ENCODE measurements at places on chromosomes 2 and 18. TPM values are rescaled to one million over a fixed set of nuclear protein-coding genes. Genes with fewer than 3 reads are reported as not detected.

The SERPINB11 gene
- not detected for total RNA-seq

The PLB1 gene
- 0.77 TPM for total RNA-seq

The NEU2 gene
- total RNA-seq = not detected

The LYPD6B gene
- total RNA-seq = 12.8 TPM

The SGPP2 gene
- not detected for total RNA-seq

The KRTCAP3 gene
- total RNA-seq = 25.9 TPM

GRCh38 chr2:158616480-158617000 is 159.8 kb downstream of the PKP4 start:
- no peak for DNase-seq

GRCh38 chr2:112706170-112706664 is 14.6 kb upstream of the NT5DC4 start:
- no peak for DNase-seq

DNA sequence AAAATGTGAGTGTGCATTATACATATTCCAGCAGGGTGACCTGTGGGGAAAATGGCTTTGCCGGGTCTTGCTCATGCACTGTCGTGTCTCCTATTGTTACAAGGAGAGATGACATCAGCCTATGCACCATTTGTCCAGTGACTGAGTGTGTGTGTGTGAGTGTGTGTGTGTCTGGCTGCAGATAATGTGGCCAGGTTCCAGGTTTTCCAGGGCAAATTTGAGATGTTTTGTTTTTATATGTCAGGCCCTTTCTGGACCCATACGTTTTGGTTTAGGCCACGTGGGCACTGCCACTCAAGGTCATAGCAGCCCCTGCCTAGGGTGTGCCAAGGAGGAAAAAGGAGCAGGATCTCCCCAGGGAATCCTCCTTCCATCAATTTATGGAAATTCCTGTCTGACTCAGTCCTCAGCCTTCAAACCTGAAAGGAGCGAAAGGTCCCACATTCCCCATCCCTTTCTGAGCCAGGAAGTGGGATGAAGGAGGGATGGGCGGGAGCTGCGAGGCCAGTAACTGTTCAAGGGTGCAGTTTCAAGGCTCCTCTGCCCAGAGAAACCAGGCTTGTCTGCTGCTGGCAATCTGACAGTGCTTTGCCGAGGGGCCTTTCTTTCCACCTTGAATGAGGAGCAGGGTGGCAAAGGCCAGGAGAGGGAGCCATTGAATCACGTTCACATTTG is 93.0 kb upstream of the SMAD2 start:
- DNase-seq = peak; percentile 87

- no peak for DNase-seq
Observed at GRCh38 chr2:19244460-19245363, 113.7 kb downstream of the OSR1 start.

DNA sequence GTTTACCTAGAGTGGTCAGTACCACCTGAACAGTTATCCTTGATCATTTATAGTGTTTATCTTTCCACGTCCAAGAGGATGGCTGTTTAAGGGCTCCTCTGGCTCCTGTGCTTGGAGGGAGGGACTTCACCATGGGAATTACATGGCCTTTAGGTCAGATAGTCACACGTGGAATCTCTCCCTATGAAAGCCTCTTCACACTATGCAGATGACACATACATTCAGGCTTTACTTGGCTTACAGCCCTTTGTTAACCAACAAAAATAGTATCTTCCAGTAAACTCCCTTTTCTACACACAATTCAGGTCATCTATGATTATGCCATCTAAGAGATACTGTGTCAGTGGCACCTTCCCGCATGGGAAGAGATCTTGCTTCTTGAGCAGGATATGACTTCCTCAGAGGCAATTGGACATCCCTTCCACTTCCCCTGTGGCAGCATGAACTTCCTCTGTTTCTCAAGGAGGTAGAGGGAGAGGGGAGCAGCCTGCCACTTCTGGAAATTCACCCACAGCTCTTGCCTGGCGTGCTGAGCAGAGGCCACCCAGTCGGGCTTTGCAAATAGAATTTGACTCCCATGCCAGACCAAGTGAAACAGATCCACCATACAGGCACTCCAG is 53.5 kb downstream of the COLEC12 start:
- no peak for DNase-seq

Data from endodermal cell (in vitro differentiated cells).